GM03348 (cell line): ENCODE measurements at places on chromosomes 1 and 21.

DNA sequence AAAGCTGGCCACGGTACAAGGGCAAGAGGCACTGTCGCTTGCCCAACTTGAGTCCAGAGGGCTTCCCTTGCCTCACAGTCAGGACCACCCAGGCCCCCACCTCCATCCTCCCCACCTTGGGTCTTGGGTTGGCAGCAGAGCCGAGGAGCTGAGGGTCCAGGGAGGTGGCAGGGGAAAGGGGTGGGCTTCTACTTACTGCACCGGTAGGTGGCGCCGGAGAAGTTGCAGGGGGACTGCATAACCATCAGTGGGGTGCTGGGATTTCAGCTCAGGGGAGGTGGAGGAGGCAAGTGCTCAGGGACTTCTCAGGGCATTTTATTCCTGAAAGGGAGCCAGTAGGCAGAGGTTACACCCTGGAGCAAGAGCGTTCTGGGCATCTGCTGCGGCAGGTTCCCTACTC, 44.0 kb downstream of the TRIM62 start:
- no peak for DNase-seq

- DNase-seq, result peak; percentile 61
Observed at GRCh38 chr1:226001963-226002666, 3.0 kb upstream of the SDE2 start.

GRCh38 chr1:240212556-240212955, 120.9 kb downstream of the FMN2 start:
- DNase-seq, result no peak

GRCh38 chr21:20404915-20405314, 593.3 kb upstream of the NCAM2 start:
- no peak for DNase-seq

GRCh38 chr21:46634427-46634826, 1.0 kb upstream of the PRMT2 start:
- DNase-seq, result no peak

DNA sequence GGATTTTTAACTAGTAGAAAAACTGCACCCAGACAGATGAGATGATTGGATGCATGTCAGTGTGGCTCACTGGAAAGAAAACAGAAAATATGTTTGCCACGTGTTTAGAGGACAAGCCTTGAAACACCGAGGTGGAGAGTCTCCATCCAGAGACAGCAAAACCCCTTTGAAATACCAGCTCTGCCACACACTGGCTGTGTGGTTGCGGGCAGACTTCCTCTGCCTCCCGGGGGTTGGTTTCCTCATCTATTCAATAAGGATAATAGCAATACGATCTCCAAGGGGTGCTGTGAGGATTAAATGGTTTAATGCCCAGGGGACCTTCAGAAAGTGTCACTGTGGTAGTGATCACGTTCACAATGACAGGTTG, 67.2 kb upstream of the PARP1 start:
- no peak for DNase-seq

DNA sequence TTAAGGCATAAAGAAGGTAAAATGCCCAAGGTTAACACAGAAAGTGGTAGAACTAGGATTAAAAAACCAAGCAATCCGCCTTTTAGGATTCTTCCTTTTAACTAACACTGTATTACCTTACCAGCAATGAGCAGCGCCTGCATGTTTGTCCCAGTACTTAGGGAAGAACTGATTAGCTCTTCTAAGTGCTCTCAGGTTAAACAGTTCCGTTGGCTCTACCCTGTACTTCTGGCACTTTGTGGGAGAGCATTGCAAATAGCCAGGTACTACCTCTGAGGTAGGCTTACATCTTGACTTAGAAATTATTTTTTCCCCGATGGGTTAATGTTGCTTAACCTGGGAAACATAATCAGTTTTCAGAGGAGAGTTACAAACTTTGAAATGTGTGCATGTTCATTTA, 21.5 kb downstream of the DHX9 start:
- no peak for DNase-seq

DNA sequence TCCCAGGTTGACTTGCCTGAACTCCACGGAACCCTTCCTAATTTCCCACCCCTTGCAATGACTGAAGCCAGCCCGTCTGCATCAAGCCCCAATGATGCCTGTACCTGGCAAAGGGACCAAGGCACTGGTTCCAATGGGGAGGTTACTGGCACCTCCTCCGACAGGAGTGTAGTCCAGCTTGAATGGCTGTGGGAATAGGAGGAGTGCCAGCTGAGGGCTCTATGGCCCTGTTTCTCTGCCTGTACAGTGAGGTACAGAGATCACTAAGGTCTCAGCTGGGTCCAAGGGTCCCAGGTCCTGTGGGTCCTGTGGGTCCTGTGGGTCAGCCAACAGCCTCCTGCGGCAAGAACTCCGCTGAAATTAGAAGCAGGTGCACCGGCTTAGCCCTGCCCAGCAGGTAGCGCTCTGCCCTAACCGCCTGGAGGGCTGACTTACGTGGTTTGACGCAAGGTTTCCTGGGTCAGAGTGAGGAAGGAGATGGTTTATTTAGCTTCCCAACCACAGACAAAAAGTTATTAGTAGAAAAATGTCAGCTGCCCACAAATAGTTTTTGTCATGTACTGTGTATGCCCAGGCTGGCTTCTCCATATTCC, 9.9 kb upstream of the SPRR4 start:
- DNase-seq, result no peak

GRCh38 chr1:1290238-1290731, 10.0 kb downstream of the SCNN1D start:
- peak; percentile 87 for DNase-seq

- no peak for DNase-seq
Observed at GRCh38 chr1:39538531-39539251, 37.9 kb downstream of the PABPC4 start.

GRCh38 chr1:28853093-28853742, 41.2 kb downstream of the OPRD1 start:
- no peak for DNase-seq

GRCh38 chr1:231248778-231249177, 7.8 kb downstream of the GNPAT start:
- DNase-seq, result no peak

DNA sequence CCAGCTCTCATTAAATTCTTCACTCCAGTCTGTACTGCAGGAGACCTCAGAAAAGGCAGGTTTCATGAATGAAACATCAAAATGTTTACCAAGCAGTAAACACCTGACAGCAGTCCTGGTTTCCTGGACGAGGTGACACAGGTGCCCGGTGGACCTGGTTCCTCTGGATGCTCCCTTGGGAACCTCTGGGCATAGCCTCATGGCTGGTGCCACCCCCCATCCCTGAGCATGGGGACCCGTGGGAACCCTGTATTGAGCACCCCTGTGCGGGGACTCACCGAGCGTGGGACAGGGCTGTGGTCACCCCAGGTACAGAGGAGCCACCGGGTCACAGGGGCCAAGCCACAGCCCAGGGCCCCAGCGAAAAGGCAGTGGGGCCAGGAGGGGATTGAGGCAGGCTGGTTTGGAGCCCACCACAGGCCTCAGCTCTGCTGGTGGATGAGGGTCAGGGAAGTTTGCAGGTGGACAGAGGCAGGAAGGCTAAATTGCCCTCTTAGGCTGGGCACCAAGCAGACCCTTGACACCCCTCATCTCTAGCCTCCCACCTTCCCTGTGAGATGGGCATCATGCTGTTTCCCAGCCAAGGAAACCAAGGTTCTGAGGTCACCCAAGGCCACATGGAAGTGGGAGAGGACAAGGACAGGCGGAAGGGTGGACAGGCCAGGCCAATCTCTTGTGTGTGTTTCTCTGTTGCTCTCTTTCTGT, 158.4 kb downstream of the PTPRU start:
- no peak for DNase-seq

- DNase-seq, result no peak
Observed at GRCh38 chr1:75795703-75796193, 934 bp upstream of the MSH4 start.

GRCh38 chr1:86703696-86704457, 499 bp upstream of the SH3GLB1 start:
- no peak for DNase-seq

- DNase-seq, result no peak
Observed at GRCh38 chr21:15063081-15063813, 1.6 kb downstream of the NRIP1 start.

DNA sequence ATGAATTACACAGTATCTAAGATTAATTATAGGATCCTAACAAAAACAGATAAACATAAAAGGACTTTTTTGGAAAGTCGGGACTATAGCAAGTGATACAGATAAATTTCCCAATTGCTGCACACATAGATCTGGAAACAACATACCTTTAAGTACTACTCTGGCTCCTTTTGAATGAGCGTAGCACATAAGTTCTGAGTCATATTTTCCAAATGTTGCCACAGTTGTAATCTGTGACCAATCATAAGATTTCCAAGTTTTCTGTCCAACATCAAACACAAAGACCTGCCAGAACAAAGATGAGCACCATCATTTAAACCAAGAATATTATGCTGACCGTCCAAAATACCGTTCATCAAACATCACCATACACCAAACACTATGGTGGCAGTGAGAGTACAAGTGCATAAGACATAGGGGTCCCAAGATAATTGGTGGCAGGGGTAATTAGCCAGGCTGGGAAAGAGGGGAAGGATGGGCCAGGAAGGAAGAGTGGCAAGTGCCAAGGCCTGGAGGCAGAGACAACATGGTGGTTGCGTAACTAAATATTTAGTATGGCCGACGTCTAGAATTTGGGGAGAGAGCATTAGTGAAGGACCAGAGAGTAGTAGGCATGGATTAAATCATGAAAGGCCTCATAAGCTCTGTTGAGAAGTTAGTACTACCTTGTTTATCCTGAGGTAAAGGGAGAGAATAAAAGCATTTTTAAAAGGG, 3.6 kb downstream of the CTBS start:
- DNase-seq, result no peak

GRCh38 chr1:206136241-206136640, 19.1 kb upstream of the AVPR1B start:
- DNase-seq, result no peak

DNA sequence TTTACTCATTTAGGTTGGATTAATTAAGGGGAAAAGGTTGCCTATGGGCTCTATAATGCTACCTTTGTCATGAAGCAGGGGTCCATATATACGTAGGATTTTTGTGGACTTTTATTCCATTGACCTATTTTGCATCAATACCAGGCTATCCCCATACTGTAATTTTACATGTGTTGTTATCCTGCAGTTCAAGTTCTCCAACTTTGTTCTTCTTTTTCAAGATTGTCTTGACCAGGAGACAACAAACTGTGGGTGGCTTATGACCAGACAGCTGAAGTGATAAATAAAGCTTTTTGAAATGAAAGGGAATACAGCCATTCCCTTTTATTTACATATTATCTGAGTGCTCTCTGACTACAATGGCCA, 345.7 kb downstream of the BARHL2 start:
- no peak for DNase-seq

DNA sequence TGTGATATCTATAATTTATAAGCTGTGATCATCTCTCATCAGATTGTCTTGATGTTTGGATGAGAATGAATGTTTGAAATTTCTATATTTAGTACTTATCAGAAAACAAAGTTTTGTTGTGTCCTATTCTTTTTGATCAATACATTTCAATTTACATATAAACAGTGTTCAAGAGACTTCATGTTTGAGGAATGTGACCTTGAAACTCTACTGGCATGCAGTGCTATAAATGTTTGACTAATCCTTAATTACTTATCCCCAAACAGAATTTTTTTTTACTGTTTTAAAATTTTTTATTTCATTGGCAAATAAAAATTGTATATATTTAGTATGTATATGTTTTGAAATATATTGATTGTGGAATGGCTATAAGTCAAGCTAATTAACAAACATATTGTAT, 1.5 kb upstream of the PRKAA2 start:
- DNase-seq, result no peak

DNA sequence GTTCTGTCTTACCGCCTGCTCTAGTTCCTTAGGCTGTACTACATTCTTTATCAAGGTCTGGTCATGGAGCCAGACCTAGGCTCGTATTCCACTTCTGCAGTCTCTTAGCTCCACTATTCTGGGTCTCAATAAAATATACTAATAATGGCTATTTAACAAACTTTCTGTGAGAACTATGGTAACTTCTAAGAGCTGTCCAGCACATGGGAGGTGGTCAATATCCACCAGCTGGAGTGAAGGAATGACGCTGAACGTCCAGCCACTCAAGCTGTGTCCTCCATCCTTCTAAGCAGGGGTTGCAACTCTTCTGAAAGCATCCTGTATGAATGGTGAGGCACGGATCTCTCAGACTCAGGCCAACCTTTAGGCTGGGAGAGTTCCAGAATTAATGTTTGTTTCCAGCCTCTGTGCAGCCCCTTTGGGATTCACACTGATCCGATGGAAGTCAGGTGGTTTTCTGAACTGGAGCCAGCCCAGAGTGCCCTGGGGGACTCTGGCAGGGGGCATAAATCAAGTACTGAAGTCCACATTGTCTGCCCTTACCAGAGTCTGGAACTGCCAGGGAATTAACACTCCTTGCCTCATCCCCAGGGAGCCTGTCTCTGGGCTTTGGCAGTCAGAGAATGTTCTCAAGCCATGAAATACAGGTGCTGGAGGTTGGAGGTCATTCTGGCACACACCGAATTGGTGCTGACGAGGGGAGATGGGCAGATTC, 57.4 kb downstream of the BRINP2 start:
- DNase-seq, result no peak

DNA sequence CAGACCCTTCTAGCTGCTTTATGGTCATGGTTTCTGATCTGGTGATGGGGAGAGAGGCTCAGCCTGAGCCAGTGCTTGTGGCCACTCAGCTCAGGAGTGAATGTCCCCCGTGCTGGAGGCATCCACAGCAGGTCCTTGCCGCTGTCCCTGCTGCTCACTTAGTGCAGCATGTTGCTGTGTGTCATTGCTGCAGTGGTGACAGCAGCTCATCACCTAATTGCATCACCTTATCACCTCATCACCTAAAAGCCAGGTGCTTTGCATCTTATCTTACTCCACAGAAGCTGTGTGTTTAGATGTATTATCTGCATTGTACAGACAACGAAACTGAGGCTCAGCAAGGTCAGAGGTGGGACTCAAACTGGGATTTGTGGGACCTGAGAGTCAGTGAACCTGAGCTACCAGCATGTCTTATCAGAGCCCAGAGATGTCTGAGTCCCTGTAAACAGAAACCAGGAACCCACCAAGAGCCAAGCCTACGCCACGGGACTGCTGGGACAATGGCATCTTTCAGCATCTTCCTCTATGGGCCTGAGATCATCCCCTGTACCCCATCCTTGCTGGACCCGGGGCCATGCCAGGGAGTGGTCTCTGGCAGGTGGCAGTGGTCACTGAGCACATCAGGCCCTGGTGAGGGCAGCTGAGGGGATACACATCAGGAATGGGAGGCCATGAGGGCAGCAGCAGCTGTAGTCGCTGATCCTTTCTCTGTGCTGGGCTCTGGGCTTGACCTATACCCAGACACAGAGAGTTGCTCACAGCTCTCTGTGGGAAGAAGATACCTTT, 6.5 kb downstream of the PODN start:
- no peak for DNase-seq
